ENCODE measurements at places on chromosomes 7 and 10.

DNA sequence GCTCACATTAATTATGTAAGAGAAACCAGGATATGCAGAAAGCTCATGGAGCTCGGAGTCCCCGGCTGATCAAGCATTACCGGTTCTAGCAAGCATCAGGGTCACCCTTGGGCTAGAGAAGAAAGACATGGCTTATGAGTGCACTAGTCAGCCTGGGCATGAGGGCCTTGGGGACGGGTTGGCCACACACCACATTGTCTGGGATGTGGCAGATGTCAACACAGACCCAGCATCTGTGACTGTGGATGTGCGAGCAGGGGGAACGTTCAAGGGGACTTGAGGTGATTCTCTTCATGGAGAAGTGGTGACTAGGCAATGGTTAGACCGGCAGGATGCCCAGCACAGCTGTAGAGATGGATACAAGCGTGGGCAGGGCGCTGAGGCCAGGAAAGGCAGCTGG is 13.7 kb downstream of the ZMIZ2 start:
- DNase-seq = no peak

DNA sequence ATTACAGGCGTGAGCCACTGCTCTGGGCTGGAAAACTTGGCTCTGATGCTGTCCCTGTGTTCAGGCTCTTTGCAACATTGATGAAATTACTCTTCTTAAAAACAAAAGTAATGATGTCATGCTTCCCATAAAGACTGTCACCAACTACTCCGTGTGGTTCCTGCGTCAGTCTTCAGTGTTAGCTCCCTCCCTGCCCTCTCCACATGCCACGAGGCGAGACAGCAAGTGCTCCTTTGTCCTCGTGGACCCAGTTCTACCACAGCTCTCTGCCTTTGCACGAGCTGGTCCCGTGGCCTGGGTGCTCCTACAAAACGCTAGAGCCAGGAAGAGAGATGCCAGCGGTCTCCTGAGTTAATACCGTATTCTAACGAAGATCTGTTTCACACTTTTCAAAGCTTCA is 194.5 kb downstream of the SDK1 start:
- DNase-seq = no peak

GRCh38 chr10:87634311-87634710 is 25.4 kb upstream of the PAPSS2 start:
- DNase-seq = no peak

GRCh38 chr10:23331567-23332301 is 12.9 kb downstream of the C10orf67 start:
- no peak for DNase-seq

- no peak for DNase-seq
These were observed 3.8 kb upstream of the PDCD4 start for GRCh38 chr10:110867807-110868465.

DNA sequence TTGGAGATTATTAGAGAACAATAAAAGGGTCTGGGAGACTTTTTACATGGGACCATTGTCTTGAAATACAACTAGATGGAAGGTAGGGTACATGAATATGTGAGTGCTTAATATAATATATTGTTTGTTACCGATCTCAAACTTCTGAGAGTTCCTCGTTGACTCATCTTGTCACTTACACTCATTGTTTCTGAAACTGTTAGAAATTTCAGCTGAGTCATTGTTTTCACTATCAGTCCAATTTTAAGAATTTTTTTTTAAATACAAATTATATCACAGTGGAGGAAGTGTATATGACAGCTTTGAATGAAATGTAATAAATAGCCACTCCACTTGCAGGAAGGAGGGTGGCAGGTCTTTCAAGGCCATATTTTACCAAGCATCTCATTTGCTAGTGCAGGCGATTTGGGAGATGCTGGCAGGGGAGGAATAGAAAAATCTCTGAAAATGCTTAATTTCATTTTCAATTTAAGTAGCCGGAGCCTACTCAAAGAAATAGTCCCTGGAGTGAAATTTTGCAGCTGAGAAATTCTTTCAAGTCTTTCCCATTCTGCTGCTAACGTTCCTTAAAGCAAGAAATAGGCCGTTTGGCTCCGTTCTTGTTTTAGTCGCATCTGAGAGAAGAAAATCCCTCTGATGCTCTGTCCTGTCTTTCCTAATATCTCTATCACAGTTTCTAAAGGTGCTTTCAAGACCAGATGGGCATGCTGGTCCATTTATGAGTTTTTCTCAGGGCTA is 1404.2 kb upstream of the CELF2 start:
- no peak for DNase-seq

DNA sequence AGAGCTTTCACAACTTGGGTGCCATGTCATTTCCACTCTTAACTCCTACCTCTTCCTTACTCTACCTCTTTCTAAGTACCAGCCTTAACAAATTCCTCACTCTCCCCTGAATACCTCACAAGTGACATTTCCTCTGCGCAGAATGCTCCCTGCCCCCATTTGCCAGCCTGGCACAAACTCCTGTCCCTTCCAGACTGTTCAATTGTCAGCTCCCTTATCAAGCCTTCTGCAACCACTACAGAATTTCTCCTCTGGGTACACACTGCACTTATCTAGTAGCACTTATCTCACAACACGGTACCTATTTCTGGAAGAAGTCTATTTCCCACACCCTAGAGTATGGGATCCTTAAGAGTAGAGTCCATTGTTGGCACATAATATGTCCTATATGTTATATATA is 39.1 kb upstream of the ANAPC16 start:
- no peak for DNase-seq

- no peak for DNase-seq
These were observed 435.6 kb upstream of the C7orf33 start for GRCh38 chr7:148155000-148155399.

GRCh38 chr7:64630496-64630895 is 35.4 kb upstream of the ZNF107 start:
- no peak for DNase-seq

GRCh38 chr7:7443806-7444350 is 91.8 kb downstream of the COL28A1 start:
- DNase-seq = no peak
